Activated CD8-positive, alpha-beta T cell treated with anti-CD3 and anti-CD28 coated beads for 36 hours (primary cell): ENCODE measurements at places on chromosomes 3 and 15. TPM values are rescaled to one million over a fixed set of nuclear protein-coding genes. Genes with fewer than 3 reads are reported as not detected.
A peak's percentile ranks its signal among the peaks of the same experiment; 100 is the strongest.

- no peak for DNase-seq
Observed at GRCh38 chr3:23399221-23399620, 196.1 kb downstream of the UBE2E2 start.

AGBL1 gene
- not detected for total RNA-seq

- DNase-seq, result peak; percentile 77
Observed at GRCh38 chr3:187616307-187616972, 53.8 kb downstream of the SST start.

C3orf22 gene
- total RNA-seq, result not detected

ERICH6 gene
- total RNA-seq, result not detected

GRCh38 chr3:119125742-119126504 lies 20.0 kb upstream of the TEX55 start:
- no peak for DNase-seq

ZNF662 gene
- total RNA-seq, result 2.1 TPM

- DNase-seq, result no peak
Observed at GRCh38 chr3:110413807-110414748, 657.5 kb upstream of the NECTIN3 start.

GRCh38 chr3:194323785-194324735 lies 27.1 kb downstream of the CPN2 start:
- peak; percentile 68 for DNase-seq

SERPINI2 gene
- not detected for total RNA-seq

GRCh38 chr3:16884748-16885592 lies at the start of gene PLCL2:
Gene PLCL2 (plus strand): TSS chr3:16884955. CDS start chr3:16885040, 85 bp downstream.
- DNase-seq, result peak; percentile 69

GPR171 gene
- total RNA-seq, result 91.8 TPM

PLA2G4D gene
- not detected for total RNA-seq

GRCh38 chr15:66356077-66356358 lies 467 bp downstream of the TIPIN start:
- no peak for DNase-seq

KBTBD13 gene
- total RNA-seq, result not detected

XXYLT1 gene
- 9.6 TPM for total RNA-seq

OIP5 gene
- total RNA-seq, result 13.6 TPM

DNA sequence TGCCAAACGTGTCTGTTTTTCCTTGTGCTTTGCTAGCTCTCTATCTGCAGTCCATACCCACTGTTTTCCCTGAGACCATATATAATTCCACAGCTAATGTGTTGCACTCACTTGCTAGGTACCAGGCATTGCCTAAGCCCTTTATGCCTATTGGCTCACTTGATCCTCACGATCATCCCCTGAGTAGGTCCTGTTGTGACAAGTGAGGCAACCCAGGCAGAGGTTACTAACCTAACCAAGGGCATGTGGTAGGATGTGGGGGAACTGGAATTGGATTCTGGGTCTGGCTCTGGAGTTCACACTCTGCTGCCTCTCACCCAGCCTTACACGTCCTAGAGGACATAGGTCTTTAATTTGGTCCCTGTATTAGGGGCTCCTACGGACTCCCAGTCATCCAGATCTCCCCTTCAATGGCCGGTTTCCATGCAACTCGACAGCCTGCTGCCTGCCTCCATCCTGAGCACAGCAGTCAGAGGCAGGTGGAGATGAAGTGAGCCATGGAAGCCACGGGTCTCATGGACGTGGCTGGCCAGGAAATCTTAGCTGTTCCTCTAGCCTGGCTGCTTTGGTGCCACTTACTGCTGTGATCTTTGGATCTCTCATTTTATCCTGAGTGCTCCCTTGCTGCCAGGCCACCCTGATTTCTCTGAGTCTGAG lies 38.9 kb upstream of the MYZAP start:
- DNase-seq, result no peak

GRCh38 chr15:37903919-37904625 lies 30.4 kb upstream of the TMCO5A start:
- no peak for DNase-seq

CMTM7 gene
- total RNA-seq, result 36.1 TPM

MKRN2OS gene
- total RNA-seq, result not detected

DNA sequence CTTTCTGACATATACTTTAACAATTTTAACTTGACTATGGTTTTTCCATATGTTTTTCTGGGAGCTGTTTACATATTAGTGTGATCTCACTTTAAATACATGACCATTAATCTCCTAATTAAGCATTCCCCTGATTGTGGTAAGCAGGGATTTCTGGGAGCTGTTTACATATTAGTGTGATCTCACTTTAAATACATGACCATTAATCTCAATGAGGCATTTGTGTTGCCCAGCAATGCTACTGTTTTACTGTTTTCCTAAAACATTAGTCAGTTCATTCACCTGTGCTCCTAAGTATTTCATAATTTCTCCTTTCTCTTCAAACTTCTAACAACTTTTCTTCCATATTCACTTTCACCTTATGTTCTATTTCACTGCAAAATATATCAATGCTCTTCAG lies 3.6 kb upstream of the GRAMD1C start:
- no peak for DNase-seq

GRCh38 chr3:5185093-5185673 lies 2.3 kb upstream of the EDEM1 start:
- no peak for DNase-seq

DNA sequence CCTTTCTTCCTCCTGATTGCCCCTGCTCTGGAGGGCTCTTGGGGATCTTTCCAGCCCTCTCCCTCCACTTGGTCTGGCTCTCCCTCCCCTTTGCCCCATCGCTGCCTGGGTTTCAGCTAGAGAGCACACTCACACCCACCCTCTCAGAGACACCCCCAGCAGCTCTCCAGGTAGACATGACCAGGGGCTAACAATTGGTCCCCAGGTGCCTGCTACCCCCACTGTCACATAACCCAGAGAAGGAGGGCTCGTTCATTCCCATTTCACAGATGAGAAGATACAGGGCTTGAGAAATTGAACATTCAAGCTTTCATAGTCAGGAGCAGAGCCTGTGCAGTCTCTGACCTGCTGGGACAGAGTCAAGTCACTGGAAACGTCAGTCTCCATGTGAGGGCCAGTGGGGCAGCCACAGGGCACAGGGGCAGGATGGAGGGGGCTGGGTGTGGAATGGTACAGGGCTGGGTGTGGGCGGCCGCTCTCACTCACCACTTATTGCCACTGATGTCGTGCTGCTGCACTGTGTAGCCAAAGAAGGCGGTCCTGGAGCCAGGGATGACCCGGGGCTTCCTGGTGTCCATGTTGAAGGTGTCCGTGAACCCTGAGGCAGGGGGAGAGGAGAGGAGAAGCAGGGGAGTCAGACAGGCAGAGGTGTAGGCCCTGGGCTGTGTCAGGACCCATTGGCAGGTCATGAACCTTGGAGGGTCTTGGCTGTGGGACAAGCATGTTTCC lies 29.4 kb downstream of the ITGA11 start:
- no peak for DNase-seq

DNAJB11 gene
- total RNA-seq, result 30.0 TPM

GRCh38 chr3:23254282-23254681 lies 51.2 kb downstream of the UBE2E2 start:
- DNase-seq, result no peak

DNA sequence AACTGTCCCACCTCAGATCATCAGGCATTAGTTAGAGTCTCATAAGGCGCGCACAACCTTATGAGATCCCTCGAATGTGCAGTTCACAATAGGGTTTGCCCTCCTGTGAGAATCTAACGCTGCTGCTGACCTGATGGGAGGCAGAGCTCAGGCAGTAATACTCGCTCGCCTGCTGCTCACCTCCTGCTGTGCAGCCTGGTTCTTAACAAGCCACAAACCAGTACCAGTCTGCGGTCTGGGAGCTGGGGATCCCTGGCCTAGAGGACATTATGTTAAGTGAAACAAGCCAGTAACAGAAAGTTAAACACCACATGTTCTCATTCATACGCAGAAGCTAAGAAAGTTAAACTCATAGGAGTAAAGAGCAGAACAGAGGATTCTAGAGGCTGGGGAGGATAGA lies 47.0 kb downstream of the MAP3K13 start:
- DNase-seq, result no peak

TMC3 gene
- not detected for total RNA-seq

GRCh38 chr15:31292391-31293015 lies 34.1 kb upstream of the KLF13 start:
- DNase-seq, result no peak

DNA sequence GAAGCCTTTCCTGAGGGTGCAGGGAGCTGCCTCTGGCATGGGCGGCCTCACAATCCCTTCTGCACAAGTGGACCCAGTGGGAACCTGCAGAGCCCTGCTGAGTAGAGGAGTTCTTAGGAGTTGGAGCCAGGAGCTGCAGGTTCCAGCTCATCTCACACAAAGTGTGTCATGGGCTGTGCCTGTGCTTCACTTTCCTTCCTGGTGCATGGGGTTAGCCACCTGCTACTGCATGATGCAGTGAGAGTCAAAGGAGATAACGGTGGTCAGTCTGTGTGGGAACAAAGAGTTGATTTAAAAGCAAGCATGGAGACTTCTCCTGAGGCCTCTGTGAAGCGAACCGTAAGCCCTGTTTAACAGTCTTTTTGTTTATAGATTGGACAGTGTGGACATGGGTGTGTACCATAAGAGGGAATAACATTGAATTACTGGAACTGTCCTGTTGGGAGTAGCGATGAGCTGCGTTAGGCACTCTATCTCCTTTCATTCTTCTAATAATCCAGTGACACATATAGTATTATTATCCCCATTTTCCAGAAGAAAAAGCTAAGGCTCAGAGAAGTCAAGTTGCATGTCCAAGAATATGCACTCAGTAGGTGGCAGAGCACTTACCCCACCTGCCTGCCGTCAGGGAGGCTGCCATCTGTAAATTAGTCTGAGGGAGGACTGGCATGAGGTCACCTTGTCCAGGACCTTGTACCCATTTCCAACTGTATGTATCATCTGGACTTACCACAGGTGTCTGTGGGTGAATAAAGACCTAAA lies 68.7 kb upstream of the PRR23C start:
- DNase-seq, result peak; percentile 24

- DNase-seq, result no peak
Observed at GRCh38 chr3:112297714-112298113, 3.7 kb upstream of the SLC9C1 start.

GRCh38 chr15:45328663-45329062 lies 49.7 kb downstream of the GATM start:
- DNase-seq, result no peak

ZBBX gene
- total RNA-seq, result not detected

- peak; percentile 53 for DNase-seq
Observed at GRCh38 chr3:88000853-88001252, 58.0 kb downstream of the CGGBP1 start.

EHHADH gene
- total RNA-seq, result 4.0 TPM

DNA sequence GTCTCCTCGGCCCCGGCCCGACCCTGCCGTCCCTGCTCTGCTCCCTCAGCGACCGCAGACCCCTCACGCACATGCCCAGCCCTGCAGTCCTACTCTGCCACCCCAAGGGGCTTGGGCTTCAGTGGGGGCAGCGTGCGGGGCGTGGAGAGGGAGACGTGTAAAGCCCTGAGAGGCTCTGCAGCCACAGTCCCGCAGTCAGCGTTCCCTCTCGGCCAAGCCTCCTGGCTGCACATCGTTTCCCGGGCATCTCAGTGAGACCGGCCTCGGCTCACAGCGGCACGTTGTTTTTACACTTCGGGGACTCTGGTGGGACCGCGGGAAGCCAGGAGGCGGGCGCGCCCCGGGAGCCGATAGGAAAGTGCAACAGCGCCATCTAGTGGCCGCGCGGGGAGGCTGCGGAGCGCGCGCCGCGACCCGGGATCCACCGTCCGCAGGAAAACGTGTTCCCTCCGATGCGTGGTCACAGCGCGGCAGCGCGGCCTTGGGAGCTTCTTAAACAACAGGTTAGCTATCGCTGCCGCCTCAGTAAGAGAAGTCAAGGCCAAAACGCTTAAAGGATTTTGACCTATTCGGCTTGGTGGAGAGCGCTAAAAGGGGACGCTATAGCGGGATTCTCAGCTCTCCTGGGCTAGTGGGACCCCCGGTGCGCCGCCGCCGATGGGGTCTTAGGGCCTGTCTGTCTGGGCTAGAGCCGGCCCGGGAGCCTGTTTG lies 226.8 kb upstream of the IGF1R start:
- peak; percentile 68 for DNase-seq

DNA sequence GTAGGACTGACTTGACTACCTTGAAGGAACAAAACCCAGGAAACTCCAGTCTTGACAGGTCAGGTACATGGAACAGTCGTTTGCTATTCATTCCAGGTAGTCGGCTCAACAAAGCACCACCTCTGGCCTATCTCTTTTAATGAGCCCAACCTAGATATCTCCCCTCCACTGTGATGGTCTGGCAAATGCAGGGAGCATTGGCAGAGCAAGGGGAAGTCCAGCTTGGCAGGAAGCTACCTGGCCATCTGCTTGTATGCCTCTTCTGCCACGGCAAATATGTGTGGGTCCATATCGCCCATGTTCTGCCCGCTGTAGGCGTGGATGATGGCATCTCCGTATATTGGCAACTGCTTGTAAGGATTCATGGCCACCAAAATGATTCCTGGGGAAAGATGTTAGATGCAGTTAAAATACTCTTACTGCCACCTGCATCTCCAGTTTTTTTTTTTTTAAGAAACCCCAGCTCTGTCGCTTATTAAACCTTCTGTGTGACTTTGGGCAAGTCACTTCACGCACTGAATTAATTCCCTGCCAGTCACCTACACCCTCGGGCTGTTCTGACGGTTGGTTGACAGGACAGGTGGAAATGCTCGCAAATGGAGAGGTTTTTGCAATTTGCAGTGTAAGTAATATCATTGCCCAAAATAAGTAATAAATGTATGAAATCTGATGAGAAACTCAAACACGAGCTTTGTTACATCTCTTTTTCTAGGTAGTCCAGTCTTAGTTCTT lies 16.8 kb downstream of the MYO5C start:
- no peak for DNase-seq

DNA sequence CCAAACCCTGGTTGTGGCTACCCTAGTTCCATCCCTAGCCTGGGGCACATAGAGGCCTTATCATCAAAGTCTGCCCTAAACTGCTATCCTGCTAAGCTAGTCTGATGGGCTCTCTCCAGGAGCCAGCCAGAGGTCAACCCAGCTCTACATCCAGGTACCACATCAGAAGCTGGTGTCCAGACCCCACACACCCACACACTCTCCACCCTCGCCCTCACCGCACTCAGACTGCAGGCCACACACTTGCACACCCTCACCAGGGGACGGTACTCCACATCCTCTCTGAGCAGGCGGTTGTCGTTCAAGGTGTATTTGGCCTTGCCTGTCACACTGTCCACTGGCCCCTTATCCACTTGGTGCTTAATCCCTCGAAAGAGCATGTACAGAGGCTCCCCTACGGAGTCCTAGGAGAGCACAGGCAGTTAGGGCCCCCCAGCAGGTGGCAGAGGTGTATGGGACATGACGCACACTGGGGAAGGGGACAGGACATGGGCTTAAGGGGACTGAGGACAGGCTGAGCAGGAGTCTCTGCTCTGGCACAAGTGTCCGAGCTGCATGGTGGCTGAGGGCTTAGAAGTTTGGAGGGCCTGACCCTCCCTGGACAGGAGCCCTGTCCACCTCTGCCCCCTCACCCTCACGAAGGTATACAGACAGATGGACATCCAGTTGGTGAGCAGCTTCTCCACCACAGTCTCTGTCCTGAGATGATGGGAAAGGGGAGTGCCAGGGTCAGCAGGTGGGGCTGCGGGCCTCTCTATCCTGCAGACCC lies 18.1 kb downstream of the PLXNB1 start:
- no peak for DNase-seq

DNA sequence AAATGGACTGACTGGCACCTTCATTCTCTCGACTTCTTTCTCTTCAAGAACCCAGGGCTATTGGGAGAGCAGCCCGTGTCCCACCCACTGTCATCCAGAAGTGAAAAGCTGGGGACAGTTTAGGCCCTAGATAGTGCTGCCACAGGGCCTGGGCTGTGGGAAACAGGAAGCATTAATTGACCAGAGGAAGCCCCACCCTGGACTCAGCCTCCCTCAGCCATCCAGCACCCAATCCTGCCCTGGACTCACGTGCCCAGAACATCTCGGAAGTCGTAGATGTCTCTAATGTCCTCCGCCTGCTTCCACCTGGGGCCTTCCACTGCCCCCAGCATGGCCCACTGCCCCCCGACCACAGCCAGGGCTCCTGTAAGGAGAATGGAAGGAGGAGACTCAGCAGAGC lies 2.3 kb downstream of the CAMK1 start:
- no peak for DNase-seq
